ENCODE measurements at places on chromosomes 1 and 21. TPM values are rescaled to one million over a fixed set of nuclear protein-coding genes. Genes with fewer than 3 reads are reported as not detected.

DNA sequence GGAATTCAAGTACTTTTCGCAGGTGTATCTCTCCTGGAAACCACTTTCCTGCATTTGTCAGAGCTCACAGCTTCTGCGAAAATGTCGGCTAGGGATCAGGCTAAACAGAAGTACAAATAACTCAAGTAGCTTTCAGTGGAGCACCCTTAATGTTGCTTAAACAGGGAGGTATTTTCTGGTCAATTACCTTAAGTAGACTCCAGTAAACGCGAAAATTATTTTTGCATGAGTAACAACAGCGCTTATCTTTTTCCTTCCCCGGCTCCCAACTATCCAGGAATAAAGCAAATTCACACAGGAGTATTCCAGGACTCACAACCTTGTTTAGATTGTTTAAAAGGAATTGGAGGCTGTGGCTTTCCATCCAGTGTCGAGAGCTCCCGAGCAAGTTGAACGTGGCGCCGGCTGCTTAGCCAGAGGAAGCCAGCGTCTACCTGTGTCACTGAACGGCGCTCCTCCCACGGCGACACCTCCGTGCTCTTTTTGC is 7.3 kb upstream of the SIM2 start:
- DNase-seq, result no peak

Gene KRTAP21-2
- total RNA-seq, result not detected

DNA sequence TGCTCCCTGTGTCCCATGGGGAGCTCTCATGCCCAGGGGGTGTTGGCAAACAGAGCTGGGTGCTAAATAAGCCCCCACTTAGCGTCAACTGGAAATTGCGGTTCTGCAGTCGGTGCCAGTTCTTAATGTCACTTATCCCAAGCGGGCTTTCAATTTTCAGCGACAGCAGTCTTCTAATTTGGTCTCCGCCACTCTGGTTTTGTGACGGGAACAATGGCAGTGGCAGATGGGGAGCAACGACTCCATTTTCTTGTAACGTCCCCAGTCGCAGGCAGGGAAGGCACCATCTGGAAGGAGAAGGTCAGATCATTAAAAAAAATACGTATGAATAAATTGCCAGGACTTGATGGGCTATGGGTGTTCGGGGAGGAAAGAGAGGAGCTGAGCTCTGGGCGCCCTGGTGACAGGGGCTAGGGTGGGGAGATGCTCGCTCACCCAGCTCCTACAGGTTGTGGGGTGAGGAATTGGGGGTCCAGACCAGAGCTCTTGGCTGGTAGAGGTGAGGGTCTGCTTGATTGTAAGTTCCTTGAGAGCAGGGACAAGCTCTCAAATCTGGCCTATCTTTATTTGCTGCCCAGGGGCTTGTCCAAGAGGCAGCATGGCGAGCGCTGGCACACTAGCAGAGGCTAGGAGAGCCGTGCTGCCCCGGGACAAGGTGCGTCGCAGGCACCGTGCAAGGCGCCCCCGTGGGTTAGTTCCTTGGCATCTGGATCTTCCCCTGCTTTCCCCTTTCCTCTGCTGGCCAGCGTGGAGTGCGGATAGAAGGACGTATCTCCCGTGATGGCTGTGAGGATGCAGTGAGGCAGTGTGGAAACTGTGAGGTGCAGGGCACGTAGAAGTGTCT is 105.8 kb downstream of the ARHGEF10L start:
- no peak for DNase-seq

DNA sequence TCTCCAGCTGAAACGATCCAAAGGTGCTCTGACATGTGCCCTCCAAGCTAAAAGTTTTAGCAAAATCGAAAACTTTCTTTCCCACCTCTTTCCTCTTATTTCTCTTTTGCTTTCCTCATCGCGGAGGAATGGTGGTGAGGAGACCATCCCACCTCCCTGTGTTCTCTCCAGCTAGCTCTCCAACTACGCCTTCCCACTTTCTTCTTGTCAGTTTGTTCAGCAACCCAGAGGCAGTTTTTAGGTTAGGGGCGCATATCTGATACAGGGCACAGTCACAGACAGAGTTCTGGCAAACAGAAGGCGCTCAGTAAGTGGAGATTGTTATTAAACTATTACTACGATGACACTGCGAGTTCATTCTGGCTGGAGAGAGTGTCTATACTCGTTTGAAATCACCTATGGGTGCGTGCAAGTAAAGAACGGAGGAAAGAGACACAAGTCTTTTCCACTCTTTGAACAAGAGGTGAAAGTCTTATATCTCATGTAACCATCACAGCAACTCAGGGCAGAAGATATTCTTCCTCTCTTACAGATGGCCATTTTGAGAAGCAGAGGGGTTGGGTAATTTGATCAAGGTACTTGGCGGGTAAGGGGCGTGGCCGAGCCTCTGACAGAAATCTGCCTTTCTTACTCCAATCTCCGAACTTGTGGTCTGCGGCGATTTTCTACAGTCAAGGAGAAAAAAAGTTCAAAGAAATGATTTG is 13.9 kb downstream of the HLX start:
- no peak for DNase-seq

Gene SFN
- total RNA-seq, result not detected

DNA sequence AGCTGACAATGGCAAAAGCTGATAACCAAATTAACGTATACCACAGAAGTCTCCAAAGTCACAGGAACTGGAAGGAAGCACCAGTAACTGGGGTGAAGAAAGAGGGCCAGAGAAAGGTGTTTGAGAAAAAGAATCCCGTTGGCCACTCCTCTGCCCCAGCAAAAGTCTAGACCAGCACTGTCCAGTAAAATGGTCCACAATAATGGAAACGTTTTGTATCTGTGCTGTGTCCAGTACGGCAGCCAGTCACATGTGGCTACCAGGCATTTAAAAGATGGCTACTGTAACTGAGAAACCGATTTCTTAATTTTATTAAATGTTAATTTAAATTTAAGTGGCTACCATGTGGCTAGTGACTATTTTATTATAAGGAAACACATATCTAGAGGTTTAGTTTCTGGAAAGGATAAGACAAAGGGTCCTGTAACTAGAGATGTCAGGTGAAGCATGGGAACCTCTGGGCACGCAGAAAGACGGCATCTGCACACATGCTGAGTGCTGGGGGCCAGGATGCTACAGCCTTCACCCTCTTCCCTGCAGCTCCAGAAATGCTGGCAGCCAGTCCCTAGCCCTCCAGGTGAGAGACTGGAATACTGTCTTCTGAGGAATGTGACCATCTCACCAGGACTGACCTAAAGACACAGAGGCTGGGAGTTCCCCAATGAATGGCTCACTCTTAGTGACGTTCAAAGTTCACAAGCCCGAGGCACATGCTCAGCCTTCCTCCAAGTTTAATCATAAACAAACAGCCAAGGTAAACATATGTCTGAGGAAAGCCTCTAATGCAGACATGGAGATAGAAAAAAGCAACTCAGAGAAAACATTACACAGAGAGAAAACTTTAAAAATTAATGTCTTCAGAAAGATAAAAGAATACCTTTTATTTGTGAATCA is 50.7 kb downstream of the JAK1 start:
- DNase-seq, result peak; percentile 53

GRCh38 chr1:165365341-165365740 is 8.8 kb upstream of the LMX1A start:
- DNase-seq, result peak; percentile 83

Gene P3R3URF
- not detected for total RNA-seq

DNA sequence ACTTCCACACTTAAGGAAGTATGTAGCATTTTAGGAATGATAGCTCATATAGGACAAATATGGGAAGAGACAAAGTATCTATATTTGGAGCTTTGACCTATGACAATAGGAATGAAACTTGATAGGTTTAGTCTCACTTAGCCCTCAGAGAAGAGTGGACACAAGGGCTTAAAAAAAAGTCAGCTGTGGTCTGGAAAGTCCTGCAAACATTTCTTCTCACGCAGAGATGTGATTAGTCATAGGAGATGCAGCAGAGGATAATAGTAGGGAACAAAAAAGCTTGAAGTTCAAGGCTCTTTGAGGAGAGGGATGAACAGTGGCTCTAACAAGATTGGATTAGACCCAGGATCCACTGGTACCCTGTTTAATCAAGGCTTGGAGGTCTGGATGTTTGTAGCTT is 14.8 kb upstream of the RNF220 start:
- peak; percentile 58 for DNase-seq

- DNase-seq, result no peak
These were observed 8.5 kb upstream of the WDR47 start for GRCh38 chr1:109050228-109050995.

Gene MPZ
- 0.07 TPM for total RNA-seq

Gene AJAP1
- not detected for total RNA-seq

DNA sequence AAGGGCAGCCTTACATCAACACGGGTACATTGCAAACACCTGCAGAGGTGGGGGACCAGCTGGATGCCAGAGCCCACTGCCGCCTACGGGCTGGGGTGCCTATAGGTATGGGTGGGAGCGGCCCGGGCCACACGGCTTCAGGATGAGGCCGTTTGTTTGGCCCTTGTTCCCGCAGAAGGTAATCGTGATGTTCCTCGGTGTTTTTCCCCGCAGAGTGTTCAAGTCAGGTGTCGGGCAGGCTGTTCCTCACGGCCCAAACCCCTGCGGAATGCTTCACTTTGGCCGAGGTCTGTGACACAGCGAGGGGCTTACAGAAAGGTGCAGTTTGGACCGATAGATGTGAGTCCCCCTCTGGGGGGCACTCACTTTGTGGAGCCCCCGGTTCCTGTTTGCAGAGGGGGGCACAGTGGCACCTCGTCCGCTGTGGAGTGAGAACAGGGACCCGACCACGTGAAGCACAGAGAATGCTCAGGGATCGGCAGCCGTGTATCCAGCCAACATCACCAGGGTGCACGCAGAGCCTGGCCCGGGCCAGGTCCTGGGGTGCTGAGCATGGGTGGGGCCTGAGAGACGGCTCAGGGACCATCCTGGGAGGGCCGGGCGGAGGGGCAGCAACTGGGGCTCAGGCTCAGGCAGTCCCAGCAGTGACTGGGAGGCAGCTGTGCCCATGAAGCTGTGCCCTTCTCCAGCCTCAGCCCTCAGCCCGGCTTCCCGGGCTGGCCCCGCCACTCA is 453 bp upstream of the TTLL10 start:
- no peak for DNase-seq

DNA sequence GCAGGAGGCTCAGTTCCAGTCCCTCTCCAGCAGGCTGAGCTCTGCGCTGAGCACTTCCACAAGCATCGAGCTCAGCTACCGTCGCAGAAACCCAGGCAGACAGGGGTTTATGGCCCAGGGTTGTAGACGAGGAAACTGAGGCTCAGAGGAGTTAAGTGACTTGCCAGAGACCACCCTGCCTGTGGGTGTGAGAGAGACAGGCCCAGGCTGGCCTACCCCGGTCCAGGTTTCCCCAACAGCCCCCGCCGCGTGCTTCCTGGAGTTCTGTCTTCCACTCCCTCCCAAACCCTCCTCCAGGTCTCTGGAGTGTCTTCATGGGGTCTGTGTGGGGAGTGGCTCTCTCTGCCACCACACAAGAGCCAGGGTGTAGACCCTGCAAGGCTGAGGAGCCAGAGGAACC is 615.9 kb downstream of the PTPRU start:
- no peak for DNase-seq

Gene SLC30A10
- 2.1 TPM for total RNA-seq

GRCh38 chr1:201409440-201409839 is 10.3 kb upstream of the LAD1 start:
- no peak for DNase-seq

- no peak for DNase-seq
These were observed 18.2 kb downstream of the INAVA start for GRCh38 chr1:200912737-200913407.

Gene RAD54L
- 15.3 TPM for total RNA-seq

Gene KLF17
- total RNA-seq, result not detected

Measured in MG63 (cell line).